ENCODE measurements at places on chromosomes 12 and 14.

DNA sequence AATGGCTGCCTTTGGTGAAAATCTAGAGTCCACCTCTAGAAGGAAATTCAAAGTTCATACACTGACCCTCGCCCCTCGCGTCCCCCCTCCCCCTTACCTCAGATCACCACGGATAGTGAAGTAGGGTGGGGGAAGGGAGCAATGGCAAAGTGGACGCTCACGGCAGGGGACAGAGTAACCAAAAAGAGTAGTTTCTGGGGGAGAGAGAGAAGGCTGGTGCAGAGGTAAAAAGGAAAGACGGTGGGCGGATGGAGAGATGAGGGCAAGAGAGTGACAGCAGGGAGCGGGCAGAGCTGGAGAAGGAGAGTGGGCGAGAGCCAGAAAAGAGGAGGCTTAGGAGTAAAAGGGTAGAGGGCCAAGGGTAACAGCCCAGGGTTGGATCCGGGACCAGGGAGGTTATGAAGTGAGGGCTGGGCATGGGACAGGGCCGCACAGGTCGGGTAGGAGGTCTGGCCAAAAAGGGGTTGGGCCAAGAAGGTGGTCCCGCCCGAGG lies 423 bp downstream of the ALDH6A1 start:
- peaks cover 7% of the 10 kb centered on the region for H3K4me1 ChIP-seq
- peak overlapping the region; percentile 39 for H3K27ac ChIP-seq
- DNase-seq, result no peak
- H3K27me3 ChIP-seq, result no peaks in the 10 kb centered on the region
- H3K4me3 ChIP-seq, result peak overlapping the region; percentile 76

GRCh38 chr12:123453165-123453564 lies 4.8 kb upstream of the SNRNP35 start:
- no peak for DNase-seq
- no peaks in the 10 kb centered on the region for H3K36me3 ChIP-seq
- H3K4me1 ChIP-seq, result no peaks in the 10 kb centered on the region
- H3K27ac ChIP-seq, result no peak overlapping the region
- H3K4me3 ChIP-seq, result no peak overlapping the region

DNA sequence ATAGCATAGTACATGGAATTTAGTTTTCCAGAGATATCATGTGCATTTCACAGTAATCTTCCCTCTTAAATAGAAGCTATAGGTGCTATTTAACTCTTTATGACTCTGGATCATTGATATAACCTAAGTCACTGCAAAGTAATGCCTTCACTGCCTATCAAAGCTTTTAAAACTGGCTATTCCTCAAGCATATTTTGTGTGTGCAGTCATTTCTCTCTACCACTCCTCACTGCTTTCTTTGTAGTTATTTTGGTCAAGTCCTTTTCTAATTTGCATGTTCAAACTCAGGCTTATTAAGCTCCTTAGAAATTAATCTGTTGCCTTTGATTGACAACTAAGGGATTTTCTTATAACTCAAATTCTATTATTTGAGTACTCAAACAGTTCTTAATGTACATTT lies 79.4 kb upstream of the PLEKHG7 start:
- H3K4me3 ChIP-seq, result no peak overlapping the region
- H3K36me3 ChIP-seq, result no peaks in the 10 kb centered on the region
- no peak for DNase-seq
- no peaks in the 10 kb centered on the region for H3K27me3 ChIP-seq

DNA sequence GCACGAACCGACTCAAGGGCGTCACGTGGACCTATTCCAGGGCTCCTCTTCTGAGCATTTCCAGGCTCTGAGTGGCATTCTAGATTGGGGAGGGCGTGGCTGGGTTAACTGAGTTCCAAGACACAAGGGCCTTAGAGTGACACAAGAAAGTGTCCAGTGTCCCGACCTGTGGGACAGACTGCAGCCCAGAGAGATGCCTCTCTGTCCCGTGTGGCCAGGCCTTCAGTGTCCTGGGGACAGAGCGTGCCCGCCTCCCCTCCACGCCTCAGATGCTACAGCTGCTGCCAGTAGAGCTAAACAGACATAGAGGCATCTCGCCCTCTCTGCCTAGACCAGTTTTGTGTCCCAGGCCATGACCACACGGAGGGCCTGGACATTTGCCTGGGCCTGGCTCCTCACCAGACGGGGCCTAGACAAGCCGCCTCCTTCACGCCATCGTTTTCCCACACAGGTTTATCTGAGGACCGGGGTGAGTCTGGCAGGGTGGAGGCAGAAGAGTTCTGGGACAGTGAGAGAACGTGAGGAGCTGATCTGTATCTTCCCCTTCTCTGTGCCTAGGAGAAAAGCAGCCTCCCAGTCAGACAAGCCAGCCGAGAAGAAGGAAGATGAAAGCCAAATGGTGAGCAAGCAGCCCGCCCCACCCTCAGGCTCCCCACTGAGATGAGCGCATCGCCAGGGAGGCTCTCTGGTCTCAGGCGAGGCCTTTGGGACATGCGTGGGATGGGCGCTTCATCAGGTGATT lies 27.1 kb downstream of the DEGS2 start:
- H3K4me1 ChIP-seq, result no peaks in the 10 kb centered on the region
- no peak for DNase-seq
- no peaks in the 10 kb centered on the region for H3K27me3 ChIP-seq
- H3K27ac ChIP-seq, result no peak overlapping the region

DNA sequence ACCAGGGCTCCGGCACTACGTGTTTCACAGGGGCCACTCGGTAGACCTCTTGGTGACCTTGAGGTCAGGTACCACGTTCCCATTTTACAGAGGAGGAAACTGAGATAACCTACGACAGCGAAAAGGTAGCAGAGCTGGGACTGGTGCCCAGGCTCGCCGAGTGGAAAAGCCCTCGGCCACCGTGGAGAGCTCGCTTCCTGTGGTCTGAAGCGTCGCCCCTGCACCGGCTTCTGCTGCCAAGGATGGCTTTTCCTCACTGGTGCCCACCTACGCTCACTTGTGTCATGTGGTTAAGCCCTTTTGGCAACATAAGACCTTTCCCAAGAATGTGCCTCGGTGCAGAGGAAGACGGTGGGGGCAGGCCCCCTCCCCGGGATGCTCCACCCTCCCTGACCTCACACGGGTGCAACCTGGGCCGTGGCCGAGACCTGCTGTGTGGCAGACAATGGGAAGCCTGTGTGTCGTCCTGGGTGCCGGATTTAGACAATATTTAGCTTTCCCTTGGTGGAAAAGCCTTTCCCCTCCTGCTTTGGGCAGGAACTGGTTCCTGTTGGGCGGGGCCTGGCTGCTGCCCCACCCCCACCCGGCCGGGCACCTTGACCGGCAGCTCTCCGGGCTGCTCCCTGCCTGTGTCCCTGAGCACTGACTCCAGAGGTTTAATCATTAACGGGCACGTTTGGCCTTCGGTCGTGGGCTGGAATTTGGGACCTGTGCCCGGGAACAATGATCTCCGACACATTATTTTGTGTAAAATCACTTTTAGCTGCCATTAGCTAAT lies 32.4 kb upstream of the PPP1R13B start:
- peaks cover 12% of the 10 kb centered on the region for H3K4me1 ChIP-seq
- peak overlapping the region; percentile 15 for H3K4me3 ChIP-seq
- no peaks in the 10 kb centered on the region for H3K27me3 ChIP-seq
- peak overlapping the region; percentile 39 for H3K27ac ChIP-seq
- no peak for DNase-seq
